Erythroblast (primary cell): ENCODE measurements at places on chromosomes 2 and 18.

GRCh38 chr2:144707736-144708326 lies 187.9 kb upstream of the ZEB2 start:
- no peak for DNase-seq

GRCh38 chr2:69524799-69525198 lies 87.6 kb upstream of the NFU1 start:
- no peak for DNase-seq

GRCh38 chr2:119678021-119678656 lies 862 bp upstream of the TMEM177 start:
- DNase-seq = no peak

DNA sequence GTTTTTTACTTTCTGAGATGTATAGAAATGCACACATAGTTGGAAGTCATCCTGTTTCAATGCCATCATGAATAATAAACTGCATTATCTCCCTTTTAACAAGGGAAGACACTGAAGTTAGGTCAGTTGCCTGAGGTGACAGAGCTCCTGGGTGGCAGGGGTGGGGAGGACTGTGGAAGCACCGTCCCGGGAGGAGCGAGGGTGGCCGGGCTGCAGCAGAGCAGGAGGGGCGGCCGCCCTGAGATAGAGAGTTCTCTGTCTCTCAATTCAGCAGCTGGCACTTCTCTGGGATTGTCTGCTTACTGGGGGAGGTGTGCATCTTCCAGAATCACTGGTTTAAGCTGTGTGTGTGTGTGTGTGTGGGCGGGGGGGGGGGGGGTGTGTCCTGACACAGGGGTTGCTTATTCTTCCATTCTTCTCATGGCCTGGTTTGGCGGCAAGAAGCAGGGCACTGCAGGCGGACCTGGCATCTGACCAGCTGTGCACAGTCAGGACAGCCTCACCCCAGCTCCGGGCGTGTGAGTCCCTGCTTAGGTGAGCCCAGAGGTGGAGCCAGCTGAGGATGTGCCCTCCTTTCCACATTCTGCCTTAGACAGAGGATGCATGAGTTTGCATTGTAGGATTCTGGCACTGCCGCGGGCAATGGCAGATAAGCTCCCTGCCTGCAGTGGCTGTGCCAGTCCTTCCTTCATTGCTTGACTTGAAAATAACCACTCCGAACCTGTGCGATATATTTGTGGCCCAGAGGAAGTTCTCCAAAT lies 40.4 kb downstream of the VWA3B start:
- DNase-seq = no peak

DNA sequence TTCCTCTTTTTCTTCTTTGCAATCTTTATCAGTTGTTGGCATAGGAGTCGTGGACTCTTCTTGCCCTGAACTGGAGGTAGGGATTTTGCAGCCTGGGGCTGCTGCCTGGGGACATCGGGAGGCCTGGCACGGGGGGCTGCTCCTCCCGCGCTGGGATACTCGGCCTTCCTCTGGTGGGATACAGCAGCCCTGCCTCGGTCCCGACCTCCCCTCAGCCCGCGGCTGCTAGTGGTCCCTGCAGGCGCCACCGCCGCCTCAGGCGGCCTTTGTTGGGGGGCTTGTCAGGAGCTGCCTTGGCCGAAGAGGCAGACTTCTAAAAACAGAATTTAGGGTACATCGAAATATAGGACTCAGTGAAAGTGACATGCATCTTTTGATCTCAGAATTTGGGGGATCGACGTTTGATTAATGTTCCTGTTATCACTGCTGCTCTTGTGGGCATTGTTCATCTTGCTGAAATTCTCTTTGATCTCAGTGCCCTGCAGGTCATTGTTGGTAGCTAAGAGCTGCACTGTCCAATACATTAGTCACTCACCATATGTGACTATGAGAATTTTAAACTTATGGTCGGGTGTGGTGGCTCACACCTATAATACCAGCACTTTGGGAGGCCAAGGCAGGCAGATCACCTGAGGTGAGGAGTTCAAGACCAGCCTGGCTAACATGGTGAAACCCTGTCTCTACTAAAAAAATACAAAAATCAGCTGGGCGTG lies 16.3 kb downstream of the POLR2D start:
- no peak for DNase-seq

GRCh38 chr2:227125506-227125905 lies 38.5 kb downstream of the COL4A4 start:
- DNase-seq = no peak

- DNase-seq = no peak
Observed at GRCh38 chr2:193583638-193584400, 1389.1 kb upstream of the TMEFF2 start.

DNA sequence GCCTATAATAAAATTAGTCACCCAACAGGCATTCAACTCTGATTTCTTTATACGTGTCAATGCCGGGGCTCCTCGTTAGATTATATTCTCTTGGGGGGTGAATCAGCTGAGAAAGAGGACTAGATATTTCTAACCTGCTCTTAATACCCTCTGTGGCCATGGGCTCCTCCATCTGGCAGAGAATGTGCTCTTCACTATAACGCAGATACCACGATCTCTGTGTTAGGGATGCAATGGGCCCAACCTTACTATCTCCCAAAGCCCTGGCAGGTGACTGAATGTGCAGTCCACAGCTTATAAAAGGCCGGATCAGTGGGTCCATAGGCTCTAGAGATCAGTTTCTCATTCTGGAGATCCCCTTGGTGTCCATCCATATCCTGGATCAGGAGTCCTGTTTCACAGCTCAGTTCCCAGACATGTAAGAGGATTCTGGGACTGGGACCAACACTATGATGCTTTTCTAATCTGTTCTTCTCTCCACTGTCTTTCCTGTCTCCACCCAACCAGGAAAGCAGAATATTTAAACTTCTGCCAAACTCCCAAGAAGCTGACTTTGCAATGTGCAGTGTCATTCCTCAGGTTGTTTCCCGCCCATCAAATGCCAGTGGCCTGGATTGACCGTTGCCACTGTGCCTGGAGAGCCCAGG lies 71.4 kb upstream of the CELF4 start:
- no peak for DNase-seq

DNA sequence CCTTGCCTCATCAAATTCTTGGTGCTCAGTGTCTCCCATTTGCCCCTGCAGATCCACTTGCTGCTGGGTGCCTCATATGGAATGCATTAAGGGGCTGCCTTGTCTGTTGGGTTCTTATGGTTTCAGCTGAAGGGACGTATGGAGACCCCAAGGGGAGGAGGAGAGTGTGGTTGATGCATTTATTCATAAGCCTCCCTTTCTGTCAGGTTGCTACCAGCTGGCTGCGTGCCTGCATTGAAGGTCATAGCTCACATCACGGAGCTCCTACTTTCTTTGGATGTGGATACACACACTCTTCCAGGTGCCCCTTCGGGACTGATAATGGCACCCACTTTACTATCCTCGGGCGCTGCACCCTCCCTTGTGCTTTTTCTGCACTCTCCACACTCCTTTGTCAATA lies 377.9 kb downstream of the SLC4A3 start:
- no peak for DNase-seq

GRCh38 chr2:103159018-103159417 lies 397.2 kb downstream of the TMEM182 start:
- DNase-seq = no peak

- DNase-seq = no peak
Observed at GRCh38 chr2:234031207-234031606, 19.3 kb upstream of the SPP2 start.

DNA sequence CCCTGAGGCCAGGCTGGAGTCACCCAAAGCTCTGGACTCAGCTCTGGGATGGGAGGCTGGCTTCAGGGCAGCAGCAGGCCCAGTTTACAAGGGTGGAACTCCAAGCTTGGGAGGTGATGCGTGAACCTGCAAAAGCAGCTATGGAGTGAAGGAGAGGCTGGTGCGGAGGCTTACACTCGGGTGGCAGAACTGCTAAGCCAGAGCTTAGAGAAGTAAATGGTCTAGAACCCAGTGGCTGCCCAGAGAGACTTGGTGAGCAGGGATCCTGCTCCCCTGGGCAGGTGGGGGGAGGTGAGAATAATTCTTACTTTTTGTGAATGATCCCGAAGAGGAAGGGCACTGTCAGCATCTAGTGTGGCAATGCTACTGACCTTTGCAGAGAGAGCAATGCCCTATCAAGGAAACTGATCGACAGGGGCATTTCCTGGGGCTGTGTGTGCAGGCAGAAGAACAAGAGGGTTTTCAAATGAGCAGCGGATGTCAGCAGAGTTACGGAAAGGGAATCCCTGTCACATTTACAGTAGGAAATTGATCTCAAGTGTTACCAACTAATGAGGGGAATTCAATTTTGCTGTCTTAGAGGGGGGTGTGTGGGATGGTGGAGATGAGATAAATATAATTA lies 80.4 kb downstream of the TGFA start:
- DNase-seq = no peak

GRCh38 chr18:14769381-14769780 lies 21.4 kb downstream of the ANKRD30B start:
- DNase-seq = no peak

DNA sequence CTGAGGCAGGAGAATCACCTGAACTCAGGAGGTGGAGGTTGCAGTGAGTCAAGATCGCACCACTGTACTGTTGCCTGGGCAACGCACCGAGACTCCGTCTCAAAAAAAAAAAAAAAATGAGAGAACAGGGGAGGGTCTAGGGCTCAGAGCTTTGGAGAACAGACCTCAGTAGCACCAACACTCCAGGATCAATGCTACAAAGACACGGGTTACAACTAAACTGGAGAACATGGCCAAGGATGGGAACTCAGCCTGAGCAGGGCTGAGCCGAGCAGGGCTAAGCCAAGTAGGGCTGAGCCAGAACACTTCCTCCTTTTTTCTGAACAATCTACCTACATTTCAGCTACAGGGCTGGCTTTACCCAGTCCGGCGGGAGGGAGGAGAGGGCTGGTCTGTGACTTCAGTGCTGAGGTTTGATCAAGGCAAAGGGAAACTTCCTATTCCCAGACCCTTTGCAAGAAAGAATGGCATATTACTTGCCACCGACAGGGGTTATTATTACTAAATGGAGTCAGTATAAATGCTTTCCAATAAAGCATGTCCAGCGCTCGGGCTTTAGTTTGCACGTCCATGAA lies 2.9 kb upstream of the CASP8 start:
- DNase-seq = no peak

DNA sequence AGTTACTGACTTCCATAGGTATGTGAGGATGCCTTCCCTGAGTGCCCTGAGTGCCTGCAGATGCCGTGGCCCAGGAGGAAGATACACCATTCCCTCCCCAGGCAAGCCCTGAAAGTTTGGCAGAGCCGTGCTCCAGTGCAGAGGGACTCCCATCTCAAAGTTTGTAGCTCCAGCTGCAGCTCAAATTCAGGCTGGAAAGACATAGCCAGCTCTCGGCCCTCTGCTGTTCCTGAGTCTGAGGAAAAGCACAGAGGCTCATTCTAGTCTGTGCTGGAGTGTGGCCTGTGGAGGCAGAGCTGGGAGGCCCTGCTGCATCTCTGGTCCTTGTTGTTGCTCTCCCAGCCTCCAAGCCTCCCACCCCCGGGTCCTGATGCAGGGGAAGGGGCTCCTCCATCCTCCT lies 15.9 kb upstream of the TPO start:
- no peak for DNase-seq

- DNase-seq = no peak
Observed at GRCh38 chr2:5990086-5990485, 297.9 kb downstream of the SOX11 start.

- no peak for DNase-seq
Observed at GRCh38 chr2:110216803-110217202, 4.5 kb upstream of the MTLN start.

- DNase-seq = no peak
Observed at GRCh38 chr2:158498043-158498748, 41.4 kb downstream of the PKP4 start.

GRCh38 chr2:195677290-195677689 lies 20.3 kb downstream of the SLC39A10 start:
- no peak for DNase-seq

GRCh38 chr2:162636206-162636728 lies 202.3 kb downstream of the KCNH7 start:
- DNase-seq = no peak

DNA sequence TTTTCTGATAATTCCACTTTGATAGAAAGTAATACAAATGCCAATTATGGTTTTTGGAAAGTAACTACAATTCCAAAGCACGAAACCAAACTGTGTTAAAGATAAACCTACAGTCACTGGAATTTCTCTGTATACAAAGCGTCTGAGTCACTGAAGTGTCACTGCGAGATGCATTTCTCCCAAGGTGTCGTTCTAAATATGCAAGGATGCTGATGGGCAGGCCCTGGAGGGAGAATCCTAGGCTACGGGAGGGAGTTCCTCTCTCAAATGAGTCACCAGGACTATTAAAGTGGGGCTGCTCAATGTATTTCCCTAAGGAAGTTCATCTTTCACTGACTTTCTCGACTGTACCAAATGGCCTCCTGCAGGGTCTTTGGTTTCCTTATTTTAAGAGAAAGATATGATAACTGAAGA lies 163.8 kb upstream of the STK17B start:
- no peak for DNase-seq

- peak; percentile 58 for DNase-seq
Observed at GRCh38 chr18:9683418-9684396, 24.4 kb upstream of the RAB31 start.

DNA sequence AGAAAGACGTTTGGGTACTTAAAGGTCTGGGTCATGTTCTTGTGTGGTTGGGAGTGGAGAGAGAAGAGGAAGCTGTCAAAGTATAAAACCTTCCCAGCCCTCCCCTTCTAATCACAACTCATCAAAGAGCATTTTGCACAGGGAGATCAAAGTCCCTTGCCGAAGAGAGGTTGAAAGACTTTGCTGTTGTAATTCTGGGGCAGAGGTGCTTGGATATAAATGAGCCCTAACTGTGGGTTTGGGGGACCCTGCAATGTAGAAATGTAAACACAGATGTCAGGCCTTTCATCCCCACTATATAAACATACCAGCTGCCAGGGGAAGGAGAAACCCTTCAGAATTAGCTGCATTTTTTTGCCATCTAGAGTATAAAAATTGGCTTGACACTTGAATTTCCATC lies 182.1 kb downstream of the ETAA1 start:
- no peak for DNase-seq

DNA sequence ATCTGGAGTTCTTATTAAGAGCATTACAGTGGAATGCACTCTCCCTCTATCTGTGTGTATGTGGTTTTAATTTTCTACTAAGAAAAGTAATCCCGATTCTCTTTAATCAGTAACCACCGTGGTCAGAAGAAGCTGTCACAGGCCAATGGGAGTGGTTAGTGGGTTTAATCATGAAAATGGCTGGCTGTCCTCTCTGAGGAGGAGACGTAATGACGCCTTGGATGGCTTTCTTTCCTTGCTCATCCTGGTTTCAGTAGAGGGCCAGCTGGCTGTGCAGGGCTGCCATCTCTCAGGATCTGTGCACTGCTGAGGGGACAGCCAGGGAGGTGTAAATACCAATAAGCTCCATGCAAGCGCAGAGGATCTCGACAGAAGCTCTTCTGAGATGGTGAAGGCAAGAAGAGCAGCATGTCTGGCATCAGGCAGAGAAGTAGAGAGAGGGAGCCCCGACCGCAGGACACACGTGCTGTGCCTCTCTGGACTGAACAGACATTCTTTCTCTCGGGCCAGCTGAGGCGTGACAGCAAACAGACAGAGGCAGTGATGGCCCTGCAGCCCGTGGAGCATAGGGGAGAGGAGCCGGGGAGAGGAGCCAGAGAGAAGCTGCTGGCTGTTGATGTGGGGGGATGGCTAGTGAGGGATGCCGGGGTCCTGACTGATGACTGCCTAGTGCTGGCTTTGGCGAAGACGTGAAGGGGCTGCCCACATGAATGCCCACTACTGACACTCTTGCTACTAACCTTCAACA lies 65.1 kb upstream of the DAPL1 start:
- no peak for DNase-seq
